Activated T-helper 1 cell treated with anti-CD3 and anti-CD28 coated beads, Interleukin-12 subunit alpha, Interleukin-12 subunit beta, Interleukin-2, Interleukin-4 antibody, amounts not matched to agents 30 ng/mL and 10 ng/mL and 1 ng/mL, durations not matched to agents 14 hours and 24 hours and 36 hours (primary cell): ENCODE measurements at places on chromosomes 12 and 14. TPM values are rescaled to one million over a fixed set of nuclear protein-coding genes. Genes with fewer than 3 reads are reported as not detected.

ZDHHC22 gene
- total RNA-seq = not detected in 2 replicates

- DNase-seq = no peak
These were observed 38.1 kb downstream of the SMOC1 start for GRCh38 chr14:69917287-69917686.

SMCO2 gene
- total RNA-seq = 0.99 and 1.8 TPM in 2 replicates

GRCh38 chr14:42323426-42323825, 716.8 kb downstream of the LRFN5 start:
- DNase-seq = no peak

PDE3A gene
- total RNA-seq = not detected in 2 replicates

LRTM2 gene
- not detected in 2 replicates for total RNA-seq

DNA sequence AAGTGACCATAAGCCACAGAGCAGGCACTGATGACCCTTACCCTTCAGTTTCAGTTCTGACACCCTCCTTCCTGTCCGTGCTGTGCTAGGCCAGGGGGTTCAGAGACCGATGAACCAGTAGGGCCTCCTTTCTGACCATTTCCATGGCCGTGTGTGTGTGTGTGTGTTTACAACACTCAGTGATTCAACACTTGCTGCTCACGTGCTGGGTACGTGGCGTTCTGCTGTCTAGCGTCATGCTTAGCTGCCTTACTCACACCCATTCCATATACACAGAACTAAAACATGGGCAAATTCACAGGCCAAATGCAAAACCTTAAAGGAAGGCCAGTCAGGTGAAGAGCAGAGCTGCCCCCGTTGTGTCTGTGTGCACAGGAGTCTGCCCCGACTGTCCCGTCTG, 67.5 kb downstream of the DNAH10 start:
- no peak for DNase-seq

GRCh38 chr14:102793531-102794328, 16.5 kb downstream of the TRAF3 start:
- DNase-seq = no peak

DNA sequence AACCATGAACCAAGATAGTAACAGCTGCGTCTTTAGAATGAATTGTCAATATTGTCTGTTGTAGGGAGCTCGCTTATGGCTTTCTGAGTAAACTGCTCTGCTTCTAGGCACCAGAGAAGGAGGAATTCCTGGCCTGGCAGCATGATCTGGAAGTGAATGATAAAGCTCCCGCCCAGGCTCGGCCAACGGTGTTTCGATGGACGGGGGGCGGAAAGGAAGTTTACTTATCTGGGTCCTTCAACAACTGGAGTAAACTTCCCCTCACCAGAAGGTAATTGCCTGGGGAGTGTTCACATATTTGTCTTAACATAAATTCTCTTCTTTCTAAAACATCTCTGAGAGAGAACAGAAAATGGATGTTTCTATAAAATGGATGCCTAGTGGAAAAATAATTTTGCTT, 4.3 kb downstream of the PRKAB1 start:
- no peak for DNase-seq

GRCh38 chr12:48866052-48866711, 512 bp upstream of the RND1 start:
- DNase-seq = no peak
